ENCODE measurements at places on chromosomes 3 and 15.

DNA sequence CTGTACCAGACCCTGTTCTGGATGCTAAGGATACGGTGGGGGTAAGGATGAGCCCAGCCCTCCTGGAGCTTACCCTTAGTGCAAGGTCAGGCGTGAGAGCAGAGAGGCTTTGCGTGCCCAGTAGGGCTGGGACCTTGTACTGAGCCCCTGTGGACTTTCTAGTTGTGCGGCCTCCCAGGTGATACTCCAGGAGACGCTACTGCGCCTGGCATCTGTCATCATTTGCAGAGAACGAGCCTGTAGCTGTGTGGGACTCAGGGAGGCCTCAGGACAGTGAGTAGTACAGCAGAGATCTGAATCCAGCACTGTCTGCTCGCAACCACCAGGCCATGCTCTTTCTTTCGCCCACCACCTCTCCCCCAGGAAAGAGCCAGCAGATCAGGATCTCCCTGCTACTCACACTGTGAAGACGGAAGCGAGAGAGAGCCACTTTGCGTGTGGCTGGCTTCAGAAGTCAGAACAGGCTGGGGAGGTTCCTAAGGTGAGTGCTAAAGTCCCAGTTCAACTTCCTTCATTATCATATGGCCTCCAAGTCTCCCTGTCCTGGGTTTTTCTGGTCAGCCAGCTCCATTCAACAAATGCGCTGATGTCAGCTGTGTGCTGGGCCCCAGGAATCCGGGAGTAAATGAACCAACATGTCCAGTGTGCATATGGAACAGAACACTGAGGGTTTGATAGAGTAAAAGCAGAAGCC lies 38.2 kb upstream of the ITGA11 start:
- no peak for DNase-seq

- no peak for DNase-seq
These were observed 386.3 kb upstream of the NR2F2 start for GRCh38 chr15:95944193-95944592.

GRCh38 chr15:84658788-84659411 lies 901 bp upstream of the NMB start:
- DNase-seq: no peak

- DNase-seq: no peak
These were observed 136.4 kb upstream of the GOLGA6L4 start for GRCh38 chr15:84099181-84099580.

DNA sequence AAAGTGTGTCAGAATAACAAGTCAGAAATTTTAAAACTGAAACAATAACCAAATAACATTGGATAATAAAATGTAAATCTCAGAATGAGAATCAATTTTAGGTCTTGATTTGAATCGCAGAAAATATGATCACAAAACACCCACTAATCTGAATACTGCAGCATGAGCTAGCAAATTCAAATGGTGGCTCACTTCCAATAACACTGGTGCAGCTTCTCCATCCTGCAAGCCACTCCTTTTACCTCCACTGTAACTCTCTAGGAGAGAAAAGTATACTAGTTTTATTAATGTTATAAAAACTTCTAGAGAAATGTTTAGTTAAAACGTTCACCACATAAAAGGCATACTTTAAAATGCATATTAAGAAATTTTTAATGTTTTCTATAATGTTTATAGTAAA lies 30.4 kb downstream of the UBE3A start:
- no peak for DNase-seq

GRCh38 chr3:141286856-141287255 lies 55.2 kb downstream of the PXYLP1 start:
- DNase-seq: no peak

GRCh38 chr3:31358473-31359070 lies 174.2 kb upstream of the STT3B start:
- no peak for DNase-seq

DNA sequence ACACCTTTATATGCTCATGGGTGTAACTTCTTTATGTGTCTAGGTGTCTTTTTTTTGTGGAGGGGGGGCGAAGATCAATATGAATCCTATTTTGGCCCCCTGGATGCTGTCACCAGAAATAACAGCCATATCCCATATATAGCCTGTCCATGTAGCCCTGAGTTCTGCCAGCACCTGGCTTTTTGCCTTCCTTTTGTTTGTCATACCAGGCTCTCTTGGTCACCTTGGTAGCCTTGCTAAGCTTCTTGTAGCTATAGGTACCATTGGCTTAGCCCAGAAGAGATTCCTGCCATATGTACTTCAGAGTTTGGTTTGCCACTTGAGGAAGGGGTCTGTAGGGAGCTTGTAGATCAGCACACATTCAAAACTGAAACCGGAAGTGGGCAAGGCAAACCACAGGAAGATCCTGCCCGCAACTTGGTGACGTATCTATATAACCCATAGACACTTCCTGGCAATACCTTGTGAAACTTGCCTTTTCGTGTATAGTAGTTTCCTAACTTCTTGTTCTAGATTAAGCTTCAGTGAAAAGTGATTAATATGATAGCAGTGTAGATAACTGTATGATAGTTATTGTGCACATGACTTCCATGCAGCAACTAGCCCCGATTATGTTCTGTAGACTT lies 11.9 kb downstream of the RASA2 start:
- DNase-seq: peak; percentile 88

DNA sequence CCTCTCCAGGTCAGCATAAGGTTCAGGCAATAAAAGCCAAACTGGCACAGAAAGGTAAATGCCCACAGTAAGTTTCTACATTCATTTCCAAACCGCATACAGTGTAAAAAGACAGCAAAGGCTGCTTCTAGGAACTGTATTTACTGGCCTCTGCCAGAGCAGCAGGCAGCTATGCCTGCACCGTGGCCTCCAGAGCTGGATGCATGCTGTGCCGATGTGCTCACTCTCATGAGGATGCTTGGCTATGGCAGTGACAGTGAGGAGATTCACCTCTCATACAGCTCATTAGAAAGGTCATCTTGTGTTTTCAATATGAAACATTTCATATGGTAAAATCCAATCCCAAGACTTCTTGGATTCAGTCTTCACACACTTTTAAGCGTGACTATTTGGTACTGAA lies 50.3 kb downstream of the UBP1 start:
- DNase-seq: no peak

DNA sequence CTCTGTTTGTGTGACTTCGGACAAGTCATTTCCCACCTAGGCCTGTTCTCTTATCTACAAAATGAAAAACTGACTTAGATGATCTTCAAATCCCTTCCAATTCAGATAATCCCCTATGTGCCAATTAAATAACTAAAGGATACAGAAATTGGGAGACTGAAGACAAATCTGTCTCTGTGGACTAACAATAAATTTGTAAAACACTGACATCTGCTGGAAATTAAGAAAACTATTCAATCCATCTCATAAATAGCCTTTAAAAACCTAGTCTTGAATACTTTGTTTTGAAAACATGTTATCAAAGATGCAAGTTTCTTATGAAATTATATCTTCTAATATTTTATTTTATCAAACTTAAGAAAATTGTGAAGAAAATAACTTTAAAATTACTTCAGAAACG lies 38.3 kb downstream of the MTHFS start:
- no peak for DNase-seq

DNA sequence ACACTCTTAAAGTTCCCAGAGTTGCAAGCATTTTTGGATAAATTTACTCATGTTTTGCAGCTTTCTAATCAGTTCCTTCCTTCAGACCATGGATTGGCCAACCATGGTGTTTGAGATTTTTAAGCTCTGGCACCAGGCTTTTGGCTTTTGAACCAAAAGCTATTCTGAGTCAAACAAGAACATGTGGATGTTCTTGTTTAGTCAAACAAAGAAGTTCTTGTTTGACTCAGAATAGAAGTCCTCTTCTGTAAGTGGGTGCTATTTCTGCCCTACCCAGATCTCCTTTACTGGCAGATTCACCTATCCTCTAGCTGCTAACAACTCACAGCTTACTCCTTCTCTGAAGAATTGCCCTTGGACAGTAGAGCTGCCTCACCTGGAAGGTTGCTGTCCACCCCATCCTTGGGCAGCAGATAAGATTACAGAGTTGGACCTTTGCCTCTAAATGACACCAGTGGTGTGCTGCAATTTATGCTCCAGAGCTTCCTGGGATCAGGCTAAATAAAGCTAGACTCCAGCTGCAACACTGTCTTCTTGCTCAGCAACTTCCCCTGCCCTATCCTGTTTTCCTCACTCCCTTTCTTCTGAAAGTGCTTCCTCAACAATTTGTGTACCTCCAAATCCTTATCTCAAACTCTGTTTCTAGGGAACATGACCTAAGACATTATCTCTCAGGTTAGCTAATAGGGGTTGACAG lies 65.6 kb downstream of the COL6A6 start:
- DNase-seq: no peak

GRCh38 chr3:35187908-35188307 lies 451.4 kb upstream of the ARPP21 start:
- DNase-seq: no peak

DNA sequence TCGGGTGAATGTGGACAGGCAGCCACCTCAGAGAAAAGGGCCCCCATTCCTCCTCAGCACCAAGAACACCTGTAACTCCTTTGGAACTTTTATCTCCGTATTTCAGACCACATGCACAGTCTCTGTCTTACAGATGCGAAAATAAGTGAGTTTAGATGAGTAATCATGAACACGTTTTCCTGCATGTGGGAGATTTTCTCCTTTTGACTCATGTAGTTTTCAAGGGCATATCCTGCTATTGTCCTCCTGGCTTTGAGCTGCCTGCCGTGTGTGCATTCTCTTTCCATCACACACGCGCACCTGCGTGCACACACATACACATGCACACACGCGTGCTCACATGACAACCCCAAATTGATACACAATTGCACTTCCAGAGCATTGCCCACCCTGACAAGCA lies 239.2 kb downstream of the GABRG3 start:
- DNase-seq: no peak

GRCh38 chr3:78872195-78872594 lies 895.6 kb downstream of the ROBO1 start:
- DNase-seq: no peak

DNA sequence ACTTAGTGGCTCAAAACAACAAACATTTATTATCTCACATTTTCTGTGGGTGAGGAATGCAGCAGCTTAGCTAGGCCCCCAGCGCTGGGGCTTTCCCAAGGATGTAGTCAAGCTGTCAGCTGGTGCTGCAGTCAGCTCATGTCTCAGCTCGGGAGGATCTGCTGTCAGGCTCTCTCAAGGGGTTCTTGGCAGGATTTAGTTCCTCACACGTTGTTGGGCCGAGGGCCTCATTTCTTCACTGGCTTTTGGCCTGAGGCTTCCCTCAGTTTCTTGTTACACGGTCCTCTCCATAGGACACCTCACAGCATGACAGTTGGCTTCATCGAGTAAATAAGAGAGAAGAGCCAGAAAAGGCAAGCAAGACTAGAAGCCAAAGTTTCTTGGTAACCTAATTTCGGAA lies 13.7 kb upstream of the U2SURP start:
- no peak for DNase-seq

DNA sequence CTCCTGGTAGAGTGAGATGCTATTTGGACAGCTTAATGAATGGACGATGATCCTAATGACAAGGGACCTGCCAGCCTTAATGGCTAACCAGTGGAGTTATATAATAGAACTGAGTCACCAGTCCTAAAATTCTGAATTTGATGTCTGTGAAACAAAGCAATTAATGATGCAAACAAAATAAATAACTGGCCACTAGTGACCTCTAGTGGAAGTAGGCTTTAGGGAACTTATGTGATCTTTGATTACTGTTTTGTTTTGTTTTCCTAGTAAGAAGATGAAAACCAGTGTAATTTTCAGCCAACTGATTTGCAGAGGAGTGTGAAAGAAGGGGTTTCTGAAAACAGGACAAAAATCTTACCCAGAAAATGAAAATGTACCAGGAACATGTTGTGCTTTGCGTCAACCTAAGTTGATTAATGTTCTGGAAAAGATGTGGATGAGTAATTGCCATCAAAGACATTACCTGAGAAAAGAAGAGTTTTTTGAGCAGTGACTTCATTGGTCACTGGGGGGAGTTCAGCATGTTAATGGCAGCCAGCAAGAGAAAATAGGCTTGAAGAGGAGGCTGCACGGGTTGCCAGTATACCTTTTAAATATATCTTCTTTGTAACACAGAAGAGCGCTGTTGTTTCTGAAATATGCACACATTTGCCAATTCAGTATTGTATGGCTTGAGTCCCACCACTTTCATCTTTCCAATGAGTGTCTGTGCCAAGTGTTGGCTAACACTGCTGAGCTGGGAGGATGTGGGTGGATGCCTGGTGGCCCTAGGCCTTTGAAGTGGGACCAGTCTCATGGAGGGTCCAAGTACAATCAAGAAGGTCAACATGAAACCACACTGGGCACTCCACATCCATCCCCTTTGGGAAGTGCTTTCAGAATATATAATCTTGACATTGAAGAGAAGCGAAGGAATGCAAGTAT lies 9.3 kb downstream of the VEPH1 start:
- DNase-seq: no peak

DNA sequence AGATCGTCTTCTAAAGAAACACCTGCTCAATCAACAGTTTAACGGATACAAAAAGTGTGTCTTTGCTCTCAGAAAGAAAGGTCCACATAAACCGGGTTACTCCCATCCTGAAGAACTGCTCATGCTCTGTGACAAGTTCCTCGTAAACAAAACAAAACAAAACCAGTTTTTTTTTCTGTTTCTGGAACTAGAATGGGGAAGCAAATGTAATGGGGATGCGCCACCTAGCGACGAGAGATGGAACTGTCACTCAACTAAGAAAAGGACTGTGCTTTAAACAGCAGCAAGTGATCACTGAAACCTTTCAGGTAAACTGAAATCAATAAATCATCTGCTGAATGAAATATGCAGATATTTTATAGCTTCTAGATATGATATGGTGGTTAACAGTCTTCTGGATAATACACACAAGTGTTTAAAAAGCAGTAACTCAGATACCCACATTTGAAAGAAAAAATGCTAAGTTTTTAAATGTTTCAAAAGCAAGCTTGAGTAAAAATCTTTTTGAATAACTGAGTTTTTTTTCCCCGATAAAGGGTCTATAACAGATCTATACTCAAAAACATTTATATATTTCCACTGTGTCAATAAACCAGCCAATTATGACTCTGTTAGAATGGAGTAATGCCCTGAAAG lies 10.9 kb downstream of the TM2D3 start:
- DNase-seq: peak; percentile 63

DNA sequence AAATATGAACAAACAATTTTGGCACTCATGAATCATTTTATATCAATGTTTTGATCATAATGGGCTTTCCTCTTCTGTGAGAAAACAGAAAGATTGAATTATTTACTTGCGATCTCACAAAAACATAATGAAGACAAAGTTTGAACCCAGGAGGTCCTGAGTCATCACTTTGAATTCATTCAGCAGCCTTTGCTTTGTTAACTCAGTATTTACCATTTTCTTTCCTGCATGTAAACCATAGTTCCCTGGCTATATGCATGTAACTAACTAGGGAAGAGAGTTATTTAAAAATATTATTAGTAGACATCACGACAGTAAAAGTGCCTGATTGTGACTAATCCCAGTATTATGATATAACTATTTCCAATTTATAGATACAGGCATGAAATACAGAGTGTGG lies 1026.2 kb downstream of the PLOD2 start:
- DNase-seq: no peak
